AG08395 (cell line): ENCODE measurements at places on chromosomes 3 and 15.
A peak's percentile ranks its signal among the peaks of the same experiment; 100 is the strongest.

DNA sequence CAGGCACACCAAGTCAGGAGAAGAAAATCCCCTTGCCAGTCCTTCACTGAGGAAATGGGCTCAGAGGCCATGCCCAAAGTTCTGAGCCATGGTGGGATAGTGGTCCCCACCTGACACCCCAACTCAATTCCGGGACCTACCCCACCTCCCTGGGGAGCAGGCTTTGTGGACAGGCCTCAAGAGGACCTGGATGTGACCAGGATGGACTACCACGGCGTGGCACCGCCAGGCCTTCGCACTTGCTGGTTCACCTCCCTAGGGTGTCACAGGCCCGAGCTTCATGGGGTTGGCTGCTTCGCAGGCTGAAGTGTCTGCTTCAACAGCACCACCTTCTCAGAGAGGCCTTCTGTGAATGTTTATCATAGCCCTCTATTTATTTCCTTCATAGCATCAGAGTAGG is 31.7 kb downstream of the POC1A start:
- no peak for DNase-seq

GRCh38 chr15:91225741-91226140 is 125.7 kb downstream of the SV2B start:
- no peak for DNase-seq

- no peak for DNase-seq
Measured at GRCh38 chr3:49593041-49593440, 38.8 kb downstream of the BSN start.

DNA sequence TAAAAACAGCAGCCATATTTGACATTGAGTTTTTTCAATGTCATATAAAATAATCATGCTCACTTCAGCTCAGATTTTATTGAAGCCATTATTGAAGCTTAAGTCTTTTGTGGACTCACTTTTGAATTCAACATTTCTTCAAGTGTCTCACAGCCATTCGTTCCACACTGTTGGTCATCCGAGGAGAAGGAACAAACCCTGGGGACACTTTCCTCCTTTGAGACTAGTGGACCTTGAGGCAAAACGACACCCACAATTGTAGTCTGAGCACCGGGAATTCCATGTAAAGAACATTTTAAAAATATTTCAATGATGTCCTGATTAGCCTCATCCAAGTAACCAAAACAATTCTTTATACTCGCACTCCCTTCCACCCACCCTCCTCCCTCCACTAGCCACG is 174.7 kb downstream of the CD47 start:
- no peak for DNase-seq

DNA sequence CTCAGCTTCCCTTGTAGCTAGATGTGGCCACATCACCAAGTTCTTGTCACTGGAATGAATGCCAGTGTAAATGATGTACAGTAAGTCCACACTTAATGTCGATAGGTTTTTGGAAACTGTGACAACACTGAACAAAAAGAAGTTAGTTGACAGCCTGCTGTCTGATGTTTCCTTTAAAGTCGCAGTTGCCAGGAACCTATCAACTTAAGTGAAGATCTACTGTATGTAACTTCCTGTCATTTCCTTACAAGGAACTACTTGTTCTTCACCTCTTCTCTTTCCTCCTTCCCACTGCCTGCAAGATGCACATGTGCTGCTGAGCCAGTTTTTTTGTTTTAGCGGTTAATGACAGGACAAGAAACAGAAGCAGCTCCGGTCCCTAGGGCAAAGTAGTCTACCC is 44.6 kb downstream of the HDGFL3 start:
- no peak for DNase-seq

DNA sequence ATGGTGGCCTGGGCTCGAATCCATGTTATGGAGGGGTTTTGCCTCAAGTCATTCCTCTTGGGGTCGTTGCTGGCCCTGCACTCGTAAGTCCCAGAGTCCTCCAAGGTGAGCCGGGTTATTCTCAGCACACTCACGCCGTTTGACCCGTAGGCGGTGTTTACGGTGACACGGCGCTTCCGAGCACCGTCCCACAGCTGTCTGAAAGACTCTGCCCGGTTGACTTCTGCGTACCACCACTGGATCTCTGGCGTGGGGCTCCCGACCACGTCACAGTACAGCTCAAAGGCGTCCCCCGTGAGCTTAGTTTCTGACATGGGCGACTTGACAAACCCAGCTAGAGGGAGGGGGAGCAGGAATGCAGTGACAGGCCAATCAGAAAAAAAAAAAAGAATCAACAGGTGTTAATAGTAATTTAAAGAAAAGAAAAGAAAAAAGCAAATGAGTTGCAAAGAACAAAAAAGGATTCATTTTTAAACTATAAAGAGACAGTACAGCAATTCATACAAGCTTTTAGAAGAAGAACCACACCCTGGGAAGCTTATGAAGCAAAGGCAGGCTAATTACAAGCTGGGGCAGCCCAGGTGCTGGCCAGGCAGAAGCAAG is 36.1 kb downstream of the NPTN start:
- DNase-seq: no peak

DNA sequence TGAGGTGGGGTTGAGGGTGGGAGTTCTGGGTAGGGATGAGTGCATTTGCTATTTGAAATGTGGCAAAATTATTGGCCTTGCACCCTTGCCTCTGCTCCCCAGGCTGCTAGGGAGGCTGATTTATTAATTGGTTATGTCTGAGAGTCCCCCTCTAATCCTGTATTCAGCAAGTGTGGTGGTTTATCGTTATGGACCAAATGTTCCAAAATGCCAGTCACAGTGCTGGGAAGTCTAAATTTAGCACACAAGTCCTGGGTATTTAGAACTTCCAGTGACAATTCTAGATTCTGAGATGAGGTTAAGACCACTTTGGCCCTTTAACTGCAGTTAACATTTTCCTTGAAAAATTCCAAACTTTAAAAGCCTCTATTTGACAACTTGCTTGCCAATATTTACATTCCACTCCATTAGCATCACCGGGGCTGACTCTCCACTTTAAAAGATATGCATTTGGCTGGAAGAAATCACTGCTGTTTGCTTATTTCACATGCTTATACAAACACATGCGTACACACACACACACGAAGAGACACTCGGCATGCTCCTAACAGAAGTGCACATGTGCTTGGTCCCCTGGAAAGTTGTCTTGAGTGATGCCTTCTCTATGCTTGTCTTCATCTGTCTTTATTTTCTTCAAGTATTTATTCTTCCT is 247.7 kb downstream of the IL20RB start:
- no peak for DNase-seq

GRCh38 chr15:70088887-70089691 is 8.6 kb downstream of the TLE3 start:
- no peak for DNase-seq

GRCh38 chr3:143165211-143165610 is 45.6 kb downstream of the CHST2 start:
- no peak for DNase-seq

DNA sequence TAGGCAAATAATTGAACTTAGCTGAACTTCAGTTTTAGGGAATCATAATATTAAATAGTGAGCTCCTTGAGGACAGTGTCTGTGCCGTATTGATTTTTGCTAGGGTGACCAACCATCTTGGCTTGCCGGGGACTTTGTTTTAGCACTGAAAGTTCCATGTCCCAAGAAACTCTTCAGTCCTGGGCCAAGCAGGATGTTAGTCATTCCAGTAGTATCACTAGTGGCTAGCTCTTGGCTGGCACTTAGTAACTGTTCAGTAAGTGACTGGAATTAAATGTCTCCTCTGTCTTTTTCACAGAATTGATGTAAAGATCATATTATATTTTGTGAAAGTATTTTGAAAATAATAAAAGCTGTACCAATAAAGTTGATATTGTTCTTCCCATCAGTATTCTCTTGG is 42.3 kb downstream of the RSRC1 start:
- peak; percentile 66 for DNase-seq
